ENCODE measurements at places on chromosomes 16 and 17.

DNA sequence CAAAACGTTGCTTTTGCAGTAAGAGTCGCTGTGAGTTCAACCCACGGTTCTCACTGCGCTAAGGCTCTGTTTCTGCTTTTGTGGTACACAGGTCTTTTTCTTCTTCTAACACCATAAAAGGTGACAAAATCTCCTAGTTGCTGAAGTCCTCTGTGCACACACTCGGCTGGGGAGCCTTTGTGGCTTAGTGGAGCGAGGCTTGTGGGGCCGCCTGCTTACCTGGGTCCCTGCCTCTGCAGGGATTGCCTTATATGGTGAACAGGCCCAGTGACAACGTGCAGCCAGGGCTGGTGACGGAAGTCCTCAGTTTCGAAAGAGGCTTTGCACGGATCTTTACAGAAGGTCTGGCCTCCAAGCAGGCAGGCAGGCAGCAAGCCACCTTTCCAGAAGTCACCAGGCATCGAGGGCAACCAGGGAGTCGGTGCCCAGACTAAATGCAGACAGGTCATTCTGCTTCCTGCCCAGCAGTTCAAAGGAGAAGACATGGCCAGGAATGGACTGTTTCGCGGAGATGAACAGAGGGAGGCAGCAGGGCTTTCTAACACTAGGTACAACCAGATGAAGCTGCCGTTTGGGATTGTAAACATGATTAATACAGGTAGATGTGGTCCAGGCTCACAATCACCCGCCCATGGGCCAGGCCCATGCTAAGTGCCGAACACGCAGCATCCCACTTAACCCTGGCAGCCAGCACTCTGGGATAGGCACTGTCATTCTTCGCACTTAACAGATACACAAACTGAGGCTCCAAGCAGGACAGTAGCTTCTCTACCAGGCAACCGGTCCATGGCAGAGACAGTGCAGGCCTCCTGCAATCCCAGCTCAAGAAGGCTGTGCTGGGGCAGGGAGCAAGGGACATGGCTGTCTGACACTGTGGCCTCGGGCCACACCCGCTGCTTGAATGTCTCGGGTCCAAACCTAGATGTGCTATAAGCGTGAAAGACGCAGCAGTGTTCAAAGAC lies 10.7 kb upstream of the MEAK7 start:
- no peaks in the 10 kb centered on the region for H3K36me3 ChIP-seq
- no peaks in the 10 kb centered on the region for H3K4me1 ChIP-seq
- H3K27ac ChIP-seq = no peak overlapping the region
- DNase-seq = no peak
- H3K4me3 ChIP-seq = no peak overlapping the region
- H3K27me3 ChIP-seq = no peaks in the 10 kb centered on the region

DNA sequence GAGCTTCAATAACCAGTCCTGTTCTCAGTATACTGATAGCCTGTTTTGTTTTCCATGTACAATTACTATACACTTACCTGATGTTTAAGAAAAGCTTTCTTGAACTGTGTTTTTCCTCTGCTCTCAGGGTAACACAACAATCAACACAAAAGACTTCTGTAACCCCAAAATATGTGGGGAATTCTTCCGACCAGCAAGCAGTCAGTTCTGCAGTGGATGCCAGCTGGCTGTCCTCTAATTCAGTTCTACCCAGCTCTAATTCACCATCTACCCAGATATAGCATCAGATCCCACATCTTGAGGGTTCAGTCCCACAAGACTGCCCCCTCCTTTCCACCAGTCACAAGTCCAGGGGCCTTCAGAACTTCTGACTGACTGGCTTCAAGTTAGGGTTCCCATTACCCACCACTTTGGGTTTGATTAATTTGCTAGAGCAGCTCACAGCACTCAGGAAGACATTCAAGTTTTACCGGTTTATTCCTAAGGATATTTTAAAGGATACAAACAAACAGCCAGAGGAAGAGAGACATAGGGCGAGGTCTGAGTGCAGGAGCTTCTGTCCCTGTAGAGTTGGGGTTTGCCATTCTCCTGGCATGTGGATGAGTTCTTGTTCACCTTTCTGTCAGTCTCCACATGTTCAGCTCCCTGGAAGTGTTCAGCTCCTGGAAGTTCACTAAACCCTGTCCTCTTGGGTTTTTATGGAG lies 178.2 kb downstream of the CHD9 start:
- no peaks in the 10 kb centered on the region for H3K4me1 ChIP-seq
- H3K27me3 ChIP-seq = no peaks in the 10 kb centered on the region
- no peak overlapping the region for H3K4me3 ChIP-seq
- H3K36me3 ChIP-seq = peaks cover 40% of the 10 kb centered on the region
- no peak for DNase-seq

- DNase-seq = no peak
- H3K27me3 ChIP-seq = no peaks in the 10 kb centered on the region
- H3K4me3 ChIP-seq = no peak overlapping the region
- no peak overlapping the region for H3K27ac ChIP-seq
Observed at GRCh38 chr17:80164185-80164584, 5.6 kb upstream of the CARD14 start.

- no peak overlapping the region for H3K27ac ChIP-seq
- DNase-seq = no peak
- H3K4me3 ChIP-seq = no peak overlapping the region
- H3K4me1 ChIP-seq = peaks cover 23% of the 10 kb centered on the region
- no peaks in the 10 kb centered on the region for H3K27me3 ChIP-seq
- no peaks in the 10 kb centered on the region for H3K36me3 ChIP-seq
Observed at GRCh38 chr17:66349521-66350254, 47.3 kb downstream of the PRKCA start.

Measured in thyroid gland (tissue), 4 donors.